ENCODE measurements at places on chromosomes 5 and 9. TPM values are rescaled to one million over a fixed set of nuclear protein-coding genes. Genes with fewer than 3 reads are reported as not detected.

- no peak for DNase-seq
Observed at GRCh38 chr5:56286015-56286884, 53.1 kb upstream of the ANKRD55 start.

Gene LCN1
- not detected for total RNA-seq

GRCh38 chr5:125402787-125403186 lies 656.3 kb upstream of the ZNF608 start:
- DNase-seq = no peak

Gene OR1L4
- total RNA-seq = not detected

Gene SH3RF2
- total RNA-seq = 120 TPM
